Neural progenitor cell (in vitro differentiated cells): ENCODE measurements at places on chromosomes 2 and 18. TPM values are rescaled to one million over a fixed set of nuclear protein-coding genes. Genes with fewer than 3 reads are reported as not detected.

GRCh38 chr2:101692766-101693165, 4.7 kb upstream of the MAP4K4 start:
- DNase-seq, result no peak

DNA sequence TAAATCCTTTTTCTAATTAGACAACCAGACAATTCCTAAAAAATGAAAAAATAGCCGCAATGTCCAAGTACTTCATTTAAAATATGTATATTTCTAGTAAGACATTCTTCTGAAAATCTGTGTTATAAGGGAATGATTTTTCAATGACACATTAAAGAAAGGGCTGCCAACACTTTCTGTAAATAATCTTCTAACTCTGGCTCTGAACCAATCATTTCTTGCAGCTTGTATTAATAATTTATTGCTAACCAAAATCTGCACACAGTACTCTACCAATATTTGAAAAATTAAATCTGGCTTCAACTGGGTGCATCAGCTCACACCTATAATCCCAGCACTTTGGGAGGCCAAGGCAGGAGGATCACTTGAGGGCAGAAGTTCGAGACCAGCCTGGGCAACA, 8.3 kb downstream of the NFU1 start:
- no peak for DNase-seq

- no peak for DNase-seq
Observed at GRCh38 chr2:223916181-223916920, 28.8 kb downstream of the WDFY1 start.

The PROKR1 gene
- 1.8 and 2.1 TPM in 2 replicates for total RNA-seq

DNA sequence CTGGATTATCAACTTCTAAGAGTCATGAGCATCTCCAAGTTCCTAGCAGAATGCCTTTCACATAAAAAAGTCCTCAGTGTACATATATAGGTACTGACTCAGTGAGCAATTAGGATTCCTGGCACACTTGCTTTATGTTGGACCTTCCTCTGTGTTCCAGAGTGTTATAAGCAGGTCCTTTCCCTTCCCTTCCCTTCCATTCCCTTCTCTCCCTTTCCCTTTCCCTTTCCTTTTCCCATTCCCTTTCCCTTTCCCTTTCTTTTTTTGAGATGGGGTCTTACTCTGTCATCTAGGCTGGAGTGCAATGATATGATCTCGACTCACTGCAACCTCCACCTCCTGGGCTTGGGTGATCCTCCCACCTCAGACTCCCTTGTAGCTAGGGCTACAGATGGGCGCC, 48.7 kb downstream of the SCN3A start:
- no peak for DNase-seq

DNA sequence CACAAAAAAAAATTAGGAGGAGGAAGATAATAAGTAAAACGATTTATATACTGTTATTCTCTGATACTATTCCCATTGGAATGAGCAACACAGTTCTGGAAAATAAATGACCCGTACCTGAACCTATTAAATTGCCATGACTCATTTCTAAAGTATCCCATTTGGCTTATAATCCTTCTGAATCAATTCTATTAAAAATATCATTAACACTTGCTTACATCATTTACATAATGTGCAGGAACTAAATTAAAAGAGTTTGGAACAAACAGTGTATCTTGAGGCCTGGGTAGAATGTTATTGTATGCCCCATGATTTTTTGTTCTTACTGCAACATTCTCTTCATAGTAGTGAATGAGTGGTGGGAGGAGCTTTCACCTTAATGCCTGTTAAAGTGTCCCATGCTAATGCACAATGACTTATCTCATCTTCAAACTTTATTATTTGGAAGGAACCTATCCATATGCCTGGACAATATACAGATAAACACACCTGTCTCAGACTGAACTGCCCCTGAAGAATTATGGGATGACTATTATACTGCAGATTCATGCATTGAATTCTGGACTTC, 549.9 kb upstream of the ACVR2A start:
- DNase-seq, result no peak

DNA sequence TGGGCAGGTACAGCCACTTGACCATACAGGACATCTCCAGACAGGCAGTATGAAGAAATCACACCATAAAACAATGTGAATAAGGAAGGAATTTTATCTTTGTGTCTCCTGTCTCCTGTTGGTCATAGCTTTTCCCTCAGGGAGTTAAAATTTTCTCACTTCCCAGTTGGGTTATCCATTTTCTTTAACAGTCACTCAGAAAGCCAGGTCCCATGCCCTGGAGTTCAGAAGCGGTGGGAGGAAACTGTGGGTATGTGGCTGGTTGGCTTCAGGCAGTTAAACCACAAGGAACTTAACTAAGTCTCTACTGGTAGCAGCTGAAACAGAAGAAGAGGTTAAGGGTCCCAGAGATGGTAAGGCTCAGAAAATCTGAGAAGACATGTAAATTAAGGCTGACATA, 6.5 kb upstream of the SMAD2 start:
- no peak for DNase-seq

DNA sequence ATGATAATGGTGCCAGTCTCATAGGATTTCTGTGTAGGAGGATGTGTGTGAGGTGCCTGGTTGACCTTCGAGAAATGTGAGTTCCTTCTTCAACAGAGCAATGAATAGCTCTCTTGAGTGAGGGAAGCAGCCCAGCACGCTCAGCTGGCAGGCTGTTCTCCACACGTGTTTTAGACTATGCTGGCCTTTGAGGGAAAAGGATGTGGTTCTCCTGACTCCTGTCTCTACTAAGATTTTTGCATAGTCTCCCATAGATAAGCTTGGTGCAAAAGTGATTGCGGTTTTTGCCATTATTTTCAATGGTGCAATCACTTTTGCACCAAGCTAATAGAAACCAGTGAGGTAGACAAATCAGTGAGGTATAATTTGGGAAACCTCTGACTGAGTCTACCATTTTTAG, 284.1 kb downstream of the SLC4A3 start:
- no peak for DNase-seq

The C2orf80 gene
- 0.81 TPM in 1 of 2 replicates, not detected in the other for total RNA-seq

DNA sequence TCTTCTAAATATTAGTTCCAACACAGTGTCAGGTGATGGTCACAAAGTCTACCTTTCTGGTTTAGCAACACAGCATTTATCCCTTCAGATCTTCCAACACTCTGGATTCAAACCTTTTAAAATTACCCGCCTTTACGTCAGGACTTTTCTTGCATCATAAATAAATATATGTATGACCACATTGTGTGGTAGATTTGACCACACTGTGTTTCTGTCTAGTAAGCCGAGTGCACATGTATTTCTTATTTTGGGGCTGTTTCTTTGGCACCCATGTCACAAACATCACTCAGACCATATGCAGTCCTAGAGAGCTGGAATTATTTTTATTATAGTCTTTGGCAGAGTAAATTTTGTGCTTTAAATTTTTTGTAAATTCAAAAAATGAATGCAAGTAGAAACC, 172.1 kb downstream of the ANKRD44 start:
- DNase-seq, result no peak

GRCh38 chr18:54117853-54118773, 106.4 kb downstream of the MBD2 start:
- DNase-seq, result peak; percentile 5

- DNase-seq, result no peak
Observed at GRCh38 chr2:16853088-16853487, 187.5 kb upstream of the CYRIA start.

GRCh38 chr2:228318218-228318617, 136.7 kb upstream of the SPHKAP start:
- peak; percentile 60 for DNase-seq

The APOB gene
- 0.34 and 0.47 TPM in 2 replicates for total RNA-seq
